ENCODE measurements at places on chromosomes 12 and 14.

DNA sequence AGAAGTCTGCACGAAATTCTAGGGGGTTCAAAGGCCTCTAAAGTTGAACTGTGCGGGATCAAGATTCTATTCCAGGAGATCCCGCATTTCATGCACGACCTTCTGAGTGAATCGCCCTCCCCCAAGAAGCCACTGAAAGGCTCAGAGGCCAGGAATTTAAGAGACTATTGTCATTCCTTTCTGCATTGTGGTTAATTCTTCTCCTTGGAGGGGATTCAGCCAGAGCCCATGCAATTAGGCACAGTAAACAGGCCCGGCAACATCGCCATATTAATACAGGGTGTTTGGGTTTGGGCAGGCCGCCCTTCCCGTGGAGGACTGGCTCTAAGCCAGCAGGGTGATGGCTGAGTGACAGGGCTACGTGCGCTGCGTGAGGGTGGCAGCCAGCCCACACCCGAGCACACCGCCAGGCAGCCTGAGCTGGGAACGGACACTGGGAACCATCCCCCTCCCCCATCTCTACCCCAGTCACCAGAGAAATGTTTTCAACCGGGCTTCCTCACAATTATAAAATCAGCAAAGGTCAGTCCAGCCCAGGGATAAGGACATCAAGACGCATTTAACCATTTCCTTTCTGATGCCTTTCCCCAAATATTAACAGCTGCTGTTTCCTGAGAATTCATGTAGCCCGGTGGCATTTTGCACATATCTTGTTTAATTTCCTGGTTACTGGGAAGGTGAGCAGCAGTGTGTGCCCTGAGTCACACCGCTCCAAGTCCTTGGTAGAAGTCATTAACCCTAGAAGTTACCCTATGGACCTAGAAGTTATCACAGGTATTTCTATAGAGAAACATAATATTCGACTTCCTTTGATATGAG, 12.5 kb downstream of the EGLN3 start:
- DNase-seq = no peak

GRCh38 chr12:118361092-118361404, 11.7 kb downstream of the TAOK3 start:
- DNase-seq = no peak

GRCh38 chr12:125061229-125061628, 4.0 kb upstream of the AACS start:
- no peak for DNase-seq

DNA sequence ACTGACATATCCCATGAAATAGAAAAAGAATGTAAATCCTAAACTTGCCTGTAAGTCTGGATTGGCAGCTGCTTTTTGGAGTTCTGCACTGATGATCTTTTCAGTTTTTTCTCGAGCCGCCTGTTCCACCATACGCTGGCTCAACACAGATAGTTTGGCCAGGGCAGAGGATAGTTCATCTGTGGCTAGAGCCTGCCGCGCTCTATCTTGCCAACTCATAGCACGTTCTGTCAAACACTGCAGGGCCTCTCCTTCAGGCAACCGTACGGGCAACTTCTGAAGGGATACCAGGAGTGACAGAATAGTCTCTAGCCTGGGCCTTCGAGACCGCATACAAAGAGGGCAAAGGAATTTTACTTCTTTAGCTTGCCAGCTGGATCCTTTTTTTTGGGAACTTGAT, 44.8 kb upstream of the SLC6A13 start:
- DNase-seq = no peak

DNA sequence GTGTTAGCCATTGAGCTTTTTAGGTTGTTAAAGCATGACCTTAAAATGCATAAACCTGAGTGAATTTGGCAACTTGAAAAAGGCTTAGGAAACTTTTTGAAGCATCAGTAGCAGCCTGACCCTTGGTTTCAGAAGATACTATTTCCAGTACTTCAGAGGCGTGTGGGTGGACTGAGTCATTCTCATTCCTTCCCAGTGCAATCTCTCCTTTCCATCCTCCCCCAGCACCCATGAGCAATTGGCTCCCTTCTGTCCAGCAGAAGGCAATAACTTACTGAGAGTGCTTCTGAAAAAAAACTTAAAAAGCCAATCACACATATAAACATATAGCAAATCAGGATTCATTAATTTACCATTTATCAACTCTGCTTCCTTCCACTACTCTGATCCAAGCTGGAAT, 299.3 kb upstream of the STXBP6 start:
- no peak for DNase-seq

- no peak for DNase-seq
These were observed 118.8 kb downstream of the TMEM132C start for GRCh38 chr12:128385736-128386135.

Data from right renal cortex interstitium (tissue), 3 donors.